ENCODE measurements at places on chromosomes 6 and 20.

DNA sequence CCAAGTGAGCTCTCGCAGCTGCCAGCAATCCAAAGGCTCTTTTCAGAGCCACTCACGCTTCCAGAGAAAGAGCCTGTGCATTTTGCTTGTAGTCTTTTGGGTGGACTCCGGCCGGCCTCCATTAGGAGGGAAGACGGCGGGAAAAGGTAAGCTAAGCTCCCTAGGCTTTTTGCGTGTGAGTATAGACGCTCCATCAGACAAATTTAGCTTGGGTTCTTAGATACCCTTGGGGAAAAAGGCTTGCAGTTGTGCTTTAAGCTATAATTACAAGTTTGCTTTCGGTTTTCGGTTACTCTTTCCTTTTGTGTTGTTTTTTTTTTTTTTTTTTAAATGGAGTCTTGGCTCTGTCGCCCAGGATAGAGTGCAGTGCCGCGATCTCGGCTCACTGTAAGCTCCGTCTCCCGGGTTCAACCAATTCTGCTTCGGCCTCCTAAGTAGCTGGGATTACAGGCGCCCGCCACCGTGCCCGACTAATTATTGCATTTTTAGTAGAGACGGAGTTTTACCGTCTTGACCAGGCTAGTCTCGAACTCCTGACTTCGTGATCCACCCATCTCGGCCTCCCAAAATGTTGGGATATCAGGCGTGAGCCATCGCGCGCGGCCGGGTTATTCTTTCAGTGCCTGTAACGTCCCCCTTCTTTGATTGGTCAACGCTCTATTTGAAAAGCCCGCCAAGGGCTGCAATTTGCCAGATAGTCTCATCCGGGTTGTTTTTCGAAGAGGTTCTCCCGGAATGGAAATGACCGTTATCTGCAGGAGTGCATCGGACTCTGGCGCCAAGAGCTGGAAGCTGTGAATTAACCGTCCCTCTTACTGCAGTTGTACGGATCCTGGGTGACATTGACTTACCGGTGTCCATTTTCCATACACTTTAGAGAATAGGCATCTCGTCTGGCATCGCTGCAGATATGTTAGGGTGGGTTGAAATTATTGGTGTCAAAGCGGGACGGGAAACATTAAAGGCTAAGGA is 18.1 kb downstream of the OR2B2 start:
- peak; percentile 98 for DNase-seq

DNA sequence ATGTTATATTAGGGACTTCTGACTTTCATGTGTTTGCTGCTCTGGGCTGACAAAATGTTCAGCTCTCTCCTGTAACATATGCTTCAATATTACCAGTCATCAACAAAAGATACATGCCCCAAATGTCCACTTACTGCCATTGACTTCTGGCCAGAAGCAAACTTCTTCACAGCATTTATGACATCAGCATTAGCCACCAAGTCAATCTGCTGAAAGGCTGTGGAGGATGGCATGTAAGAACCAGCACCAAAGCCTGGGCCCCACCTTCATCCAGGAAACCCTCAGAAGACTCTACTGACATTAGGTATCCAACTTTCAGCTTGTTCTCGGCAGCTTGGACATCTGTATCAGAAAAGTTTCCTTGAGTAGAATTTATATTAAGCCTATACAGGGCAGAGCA is 595.5 kb downstream of the COL12A1 start:
- no peak for DNase-seq

- DNase-seq: no peak
These were observed 60.2 kb downstream of the F13A1 start for GRCh38 chr6:6260196-6260722.

- DNase-seq: peak; percentile 91
These were observed 371.2 kb downstream of the PREX1 start for GRCh38 chr20:48456366-48457192.

DNA sequence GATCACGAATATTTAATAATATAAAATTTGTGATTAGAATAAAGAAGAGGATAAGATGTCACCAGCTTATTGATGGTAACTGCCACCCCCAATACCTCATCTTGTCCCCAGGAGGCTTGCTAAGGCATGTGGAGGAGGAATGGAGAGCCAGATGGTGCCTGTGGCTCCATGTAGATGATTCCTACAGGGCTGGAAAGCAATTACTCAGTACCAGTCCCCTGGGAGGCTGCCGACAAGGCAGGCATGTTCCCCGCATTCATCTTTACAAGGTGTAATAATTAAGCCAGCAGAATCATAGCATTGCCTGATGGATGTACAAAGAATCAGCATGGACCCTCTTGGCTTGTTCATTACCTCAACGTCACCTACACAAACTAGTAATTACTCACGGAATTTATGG is 155.3 kb downstream of the PLCB1 start:
- DNase-seq: peak; percentile 99
